ENCODE measurements at places on chromosomes 3 and 15.
A peak's percentile ranks its signal among the peaks of the same experiment; 100 is the strongest.

GRCh38 chr3:143011705-143012104, 10.3 kb downstream of the U2SURP start:
- no peak for DNase-seq

DNA sequence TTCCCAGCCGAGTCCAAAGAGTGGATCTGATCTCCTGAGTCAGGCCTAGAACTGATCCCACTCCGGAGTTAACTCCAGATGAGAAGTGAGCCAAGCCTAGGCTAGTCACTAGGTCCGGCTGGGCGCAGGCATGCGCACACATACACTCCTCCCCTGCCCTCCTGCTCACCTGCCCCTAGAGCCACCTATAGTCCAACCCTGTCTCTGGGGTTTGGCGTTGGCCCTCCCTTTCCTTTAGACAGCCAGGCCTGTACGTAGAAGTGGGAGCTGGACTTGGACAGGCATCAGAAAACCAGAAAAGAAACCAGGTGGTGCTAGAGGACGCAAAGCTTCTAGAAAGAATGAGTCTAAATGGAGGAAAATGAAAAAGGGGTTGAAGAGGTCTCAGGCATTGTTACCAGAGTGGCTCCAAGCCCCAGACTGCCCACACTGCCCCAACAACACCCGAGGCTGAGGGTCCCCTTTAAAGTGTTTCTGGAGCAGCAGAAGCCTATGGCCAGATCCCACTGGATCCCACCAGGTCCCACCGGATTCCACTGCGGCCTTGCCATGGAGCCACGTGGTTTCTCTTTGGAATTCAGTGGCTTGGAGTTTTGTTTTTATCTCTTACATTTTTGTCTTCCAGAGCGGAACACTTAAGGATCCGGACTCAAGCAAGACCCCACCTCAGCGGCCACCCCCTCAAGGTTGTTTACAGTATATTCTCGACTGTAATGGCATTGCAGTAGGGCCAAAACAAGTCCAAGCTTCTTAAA, 24.2 kb upstream of the TIMP4 start:
- DNase-seq, result no peak

DNA sequence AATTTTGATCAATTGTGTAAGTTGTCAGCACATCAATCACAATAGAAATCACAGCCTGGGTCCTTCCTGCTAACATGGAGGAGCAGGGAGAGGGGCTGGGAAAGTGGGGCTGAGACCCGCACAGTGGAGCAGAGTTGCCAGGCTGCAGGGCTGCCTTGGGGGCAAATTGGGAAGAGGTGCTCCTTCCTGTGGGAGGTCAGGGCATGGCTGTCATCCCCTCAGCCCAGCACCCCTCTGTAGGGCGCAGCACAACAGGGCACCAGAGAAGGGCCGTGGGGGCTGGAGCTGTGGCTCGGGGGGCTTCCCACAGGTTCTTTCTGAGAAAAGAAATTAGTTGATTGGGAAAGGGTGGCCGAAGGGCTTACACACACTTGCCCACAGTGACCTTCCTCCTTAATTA, 126.3 kb downstream of the NSMCE3 start:
- DNase-seq, result no peak

- no peak for DNase-seq
These were observed 27.9 kb downstream of the GTPBP8 start for GRCh38 chr3:113018536-113019181.

- no peak for DNase-seq
These were observed 9.5 kb upstream of the MANF start for GRCh38 chr3:51375571-51375970.

DNA sequence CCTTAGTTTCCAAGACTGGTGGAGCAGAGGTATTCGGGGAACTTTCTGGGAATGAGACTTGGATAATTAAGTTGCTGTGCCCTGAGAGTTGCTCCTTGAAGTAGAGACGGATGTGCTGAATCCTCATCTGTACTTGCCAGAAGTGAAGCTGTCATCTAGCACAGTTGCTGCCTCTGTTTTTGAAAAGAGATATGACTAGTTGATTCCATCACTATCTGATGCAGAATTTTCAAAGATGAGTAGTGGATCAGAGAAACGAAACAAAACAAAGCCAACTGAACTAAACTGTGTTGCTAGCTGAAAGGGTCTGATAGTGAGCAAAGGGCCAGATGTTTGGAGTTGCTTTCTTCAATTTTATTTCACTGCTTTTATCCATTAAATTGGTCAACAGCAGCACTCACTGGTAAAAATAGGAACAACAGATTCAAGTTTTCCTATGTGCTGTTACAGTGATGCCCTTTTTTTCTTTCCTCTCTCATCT, 52.7 kb downstream of the MITF start:
- no peak for DNase-seq

DNA sequence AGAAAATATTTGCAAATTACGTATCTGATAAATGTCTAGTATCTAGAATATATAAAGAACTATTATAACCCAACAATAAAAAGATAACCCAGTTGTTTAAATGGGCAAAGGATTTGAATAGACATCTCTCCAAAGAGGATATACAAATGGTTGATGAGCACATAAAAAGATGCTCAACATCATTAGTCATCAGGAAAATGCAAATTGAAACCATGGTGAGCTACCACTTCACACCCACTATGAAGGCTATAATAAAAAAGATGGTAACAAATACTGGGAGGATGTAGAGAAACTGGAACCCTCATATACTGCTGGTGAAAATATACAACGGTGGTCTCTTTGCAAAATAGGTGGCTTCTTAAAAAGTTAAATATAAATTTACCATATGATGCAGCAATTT, 28.0 kb downstream of the RAD51 start:
- DNase-seq, result no peak

- DNase-seq, result no peak
These were observed 407.6 kb downstream of the ERC2 start for GRCh38 chr3:56060521-56061278.

- no peak for DNase-seq
These were observed 55.7 kb upstream of the PLXND1 start for GRCh38 chr3:129662191-129662608.

DNA sequence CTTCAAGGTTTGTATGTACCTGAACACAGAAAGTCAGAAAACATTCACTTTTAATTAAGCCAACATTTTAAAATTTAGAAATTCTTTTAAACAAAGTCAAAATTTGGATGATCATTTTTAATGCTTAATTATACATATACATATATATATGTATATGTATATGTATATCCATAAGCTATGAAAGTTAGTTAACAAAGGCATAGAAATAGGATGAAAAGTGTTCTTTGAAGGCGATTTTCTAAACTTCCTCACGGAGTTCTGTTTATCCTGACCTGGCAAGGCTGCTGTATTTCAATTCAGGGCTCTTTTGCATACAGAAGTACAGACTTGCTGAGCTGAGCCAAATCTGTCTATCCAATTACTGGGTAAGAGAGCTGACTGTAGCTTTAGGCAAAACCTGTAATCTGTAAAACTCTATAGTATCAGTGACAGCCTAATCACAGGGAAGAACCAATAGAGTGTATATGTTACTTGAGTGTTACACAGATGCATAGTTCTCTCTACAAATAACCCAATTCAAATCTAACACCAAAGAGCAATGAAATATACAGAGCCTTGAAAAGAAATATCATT, 32.1 kb upstream of the THRB start:
- DNase-seq, result no peak

DNA sequence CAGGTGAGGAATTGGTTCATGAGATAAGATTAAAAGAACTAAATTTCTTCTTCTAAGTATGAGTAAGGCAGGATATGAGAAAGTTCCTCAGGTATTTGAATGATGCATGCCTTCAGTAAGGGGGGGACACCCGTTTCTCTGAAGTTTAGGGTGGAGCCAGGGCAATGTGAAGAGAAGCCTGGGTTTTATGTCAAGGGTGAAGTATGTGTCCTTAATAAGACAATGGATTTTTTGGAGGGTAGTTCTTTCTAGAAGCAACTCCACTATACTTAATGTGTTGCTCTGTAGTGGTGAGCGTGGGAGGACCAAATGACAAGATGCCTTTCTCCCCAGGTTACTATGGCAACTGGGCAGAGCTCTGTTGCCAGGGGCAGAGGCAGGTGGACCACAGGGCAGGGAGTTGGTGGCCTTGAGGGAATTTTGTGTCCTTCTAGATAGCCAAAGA, 44.0 kb downstream of the PHLDB2 start:
- no peak for DNase-seq

GRCh38 chr3:50395070-50395860, 35.9 kb upstream of the TMEM115 start:
- no peak for DNase-seq

GRCh38 chr3:183122257-183122932, 23.1 kb upstream of the MCCC1 start:
- peak; percentile 50 for DNase-seq

GRCh38 chr15:67836477-67836876, 3.4 kb downstream of the RNU6-1 start:
- DNase-seq, result no peak

DNA sequence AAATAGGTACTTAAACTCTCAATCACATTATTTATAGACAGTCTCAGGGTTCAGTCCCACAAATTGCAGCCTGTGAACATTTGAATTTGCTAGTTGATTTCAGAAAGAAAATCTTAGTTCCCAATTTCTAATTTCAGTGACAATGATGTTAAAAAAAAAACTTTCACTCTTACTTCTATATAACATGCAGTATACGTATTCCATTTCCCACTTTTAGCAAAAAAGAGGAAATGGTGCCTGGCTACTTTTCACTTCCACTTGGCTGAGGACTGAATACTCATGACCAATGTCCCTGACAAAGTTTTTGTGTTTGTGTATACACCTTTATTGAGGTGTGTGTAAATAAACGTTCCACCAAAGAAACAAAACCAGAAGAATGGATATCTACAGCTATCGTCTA, 32.1 kb upstream of the XCR1 start:
- DNase-seq, result no peak

DNA sequence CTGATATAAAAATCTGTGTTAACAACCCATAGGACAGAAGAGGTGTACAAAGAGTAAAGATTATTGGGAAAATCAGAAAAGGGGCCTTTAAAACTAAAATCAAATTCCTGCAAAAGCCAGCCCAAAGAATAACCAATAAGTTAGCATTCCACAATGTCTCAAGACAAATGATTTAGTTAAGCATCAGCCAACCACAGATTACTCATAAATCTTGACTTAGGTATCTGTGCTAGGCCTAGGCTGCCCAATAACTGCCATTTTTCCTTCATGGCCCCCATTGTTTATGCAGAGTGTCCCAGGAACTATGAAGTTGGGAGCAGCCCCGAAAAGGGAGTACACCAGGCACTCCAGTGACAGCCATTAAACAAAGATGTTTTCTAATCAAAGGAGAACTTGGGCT, 7.4 kb downstream of the TRANK1 start:
- DNase-seq, result no peak

DNA sequence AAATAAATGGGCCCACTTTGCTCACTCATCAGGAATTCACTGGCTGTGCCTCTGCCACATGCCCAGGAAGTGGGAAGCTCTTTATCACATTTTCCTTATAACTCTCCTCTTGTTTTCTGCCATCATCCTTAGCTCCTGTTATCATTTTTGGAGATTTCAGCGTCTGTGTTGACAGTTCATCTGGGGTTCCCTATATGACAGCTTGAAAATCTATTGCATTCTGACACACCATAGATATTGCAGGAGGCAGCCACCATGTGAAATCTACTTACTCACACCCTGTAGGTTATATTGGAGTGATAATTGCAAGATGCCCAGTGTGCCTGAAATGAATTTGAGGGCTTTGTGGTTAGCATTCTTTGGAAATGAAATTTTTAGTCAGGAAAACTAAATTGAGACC, 132.9 kb downstream of the RYR3 start:
- DNase-seq, result no peak

Data from D341Med (cell line).